H7 (cell line): ENCODE measurements at places on chromosomes 16 and 17.
A peak's percentile ranks its signal among the peaks of the same experiment; 100 is the strongest.

GRCh38 chr17:72843591-72843990 is 248.9 kb downstream of the SLC39A11 start:
- no peak for DNase-seq

DNA sequence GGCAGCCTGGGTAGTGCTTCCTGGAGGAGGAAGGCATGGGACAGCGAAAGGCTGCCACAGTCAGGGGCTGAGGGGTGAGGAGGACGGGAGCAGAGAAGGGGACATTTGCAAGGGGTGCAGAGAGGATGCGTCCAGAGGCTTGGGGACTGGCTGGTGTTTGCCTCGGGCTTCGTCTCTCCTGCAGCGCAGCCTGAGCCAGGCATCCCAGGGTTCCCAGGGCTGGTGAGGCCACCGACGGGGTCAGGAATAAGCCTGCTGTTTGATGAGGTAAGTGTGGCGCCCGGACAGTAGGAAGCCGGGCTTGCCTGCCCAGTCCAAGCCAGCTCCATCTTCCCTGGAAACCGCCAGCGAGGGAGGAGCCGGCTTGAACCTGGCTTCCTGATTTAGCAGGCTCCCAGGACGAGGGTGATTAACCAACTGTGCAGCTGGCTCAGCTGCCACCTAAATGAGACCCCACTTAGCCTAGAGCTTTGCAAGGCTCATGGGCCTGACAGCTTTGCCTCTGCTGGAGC is 47.8 kb downstream of the PITPNM3 start:
- DNase-seq = no peak

DNA sequence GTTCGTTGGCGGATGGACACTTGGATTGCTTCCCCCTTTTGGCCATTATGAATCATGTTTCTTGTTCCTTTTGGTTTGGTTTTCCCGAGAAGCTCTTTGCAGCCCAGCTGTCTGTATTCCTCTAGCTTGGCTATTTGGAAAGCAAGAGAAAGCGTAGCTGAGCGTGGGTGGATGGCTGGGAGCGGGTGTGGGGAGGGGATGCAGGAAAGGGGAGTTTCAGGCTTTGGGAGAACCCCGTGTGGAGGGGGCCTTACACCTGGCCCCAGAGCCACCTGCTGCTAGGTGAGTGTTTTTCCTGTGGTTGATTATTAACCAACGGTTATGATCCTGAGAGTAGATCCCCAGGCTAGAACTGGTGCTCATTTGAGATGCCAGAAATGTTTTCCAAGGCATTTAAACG is 103.7 kb downstream of the RAP1GAP2 start:
- DNase-seq = peak; percentile 43

GRCh38 chr17:80758481-80759376 is 214.1 kb downstream of the RPTOR start:
- DNase-seq = no peak

DNA sequence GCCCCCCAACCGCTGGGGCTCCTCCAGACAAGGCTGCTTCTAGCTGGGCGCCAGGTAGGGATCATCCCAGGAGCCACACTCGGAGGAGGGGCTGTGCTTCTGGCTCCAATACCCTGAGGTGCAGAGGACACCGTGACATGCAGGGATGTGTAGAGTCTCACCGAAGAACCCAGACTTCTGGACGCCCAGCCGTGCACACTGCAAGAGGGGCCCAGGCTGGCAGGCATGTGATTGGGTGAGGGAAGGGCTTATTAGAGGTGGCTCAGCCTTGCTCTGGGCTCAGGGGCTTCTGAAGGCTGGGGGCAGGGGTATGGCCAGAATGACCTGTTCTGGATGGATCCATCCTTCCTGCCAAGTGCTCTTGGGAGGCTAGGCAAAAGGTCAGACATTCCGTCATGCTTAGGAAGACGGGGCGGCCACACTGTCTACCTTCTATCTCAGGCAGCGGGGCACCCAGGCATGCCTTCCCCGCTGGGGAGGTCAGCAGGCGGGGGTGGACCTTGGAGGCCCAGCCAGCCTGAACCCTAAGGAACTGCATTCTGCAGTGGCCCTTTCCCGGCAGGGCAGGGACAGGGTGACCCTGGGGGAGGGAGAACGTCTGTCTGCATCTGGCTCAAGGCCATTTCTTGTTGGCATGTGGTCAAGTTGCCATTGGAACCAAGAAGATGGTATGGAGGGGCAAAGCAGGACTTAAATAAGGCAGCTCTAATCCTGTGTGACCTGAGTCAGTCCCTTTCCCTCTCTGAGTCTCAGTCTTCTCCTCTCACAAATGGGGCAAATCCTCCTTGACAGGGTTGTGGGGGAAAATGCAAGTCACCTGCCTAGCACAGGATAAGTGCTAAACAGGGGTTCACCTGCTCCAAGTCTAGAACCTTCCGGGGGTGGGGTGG is 5.8 kb upstream of the ADGRG1 start:
- DNase-seq = no peak

GRCh38 chr16:85206472-85207356 is 94.4 kb upstream of the CIBAR2 start:
- DNase-seq = peak; percentile 92

GRCh38 chr16:30982548-30983288 is 2.3 kb upstream of the HSD3B7 start:
- DNase-seq = no peak

- no peak for DNase-seq
These were observed 28.6 kb downstream of the WDR45B start for GRCh38 chr17:82619641-82620040.

DNA sequence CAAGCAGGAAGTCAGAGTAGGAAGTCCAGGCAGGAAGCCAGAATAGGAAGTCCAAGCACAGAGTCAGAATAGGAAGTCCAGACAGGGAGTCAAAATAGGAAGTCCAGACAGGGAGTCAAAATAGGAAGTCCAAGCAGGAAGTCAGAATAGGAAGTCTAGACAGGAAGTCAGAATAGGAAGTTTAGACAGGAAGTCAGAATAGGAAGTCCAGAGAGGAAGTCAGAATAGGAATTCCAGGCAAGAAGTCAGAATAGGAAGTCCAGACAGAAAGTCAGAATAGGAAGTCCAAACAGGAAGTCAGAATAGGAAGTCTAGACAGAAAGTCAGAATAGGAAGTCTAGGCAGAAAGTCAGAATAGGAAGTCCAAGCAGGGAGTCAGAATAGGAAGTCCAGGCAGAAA is 105.3 kb upstream of the C16orf82 start:
- no peak for DNase-seq

GRCh38 chr17:56009795-56010651 is 143.3 kb upstream of the ANKFN1 start:
- DNase-seq = no peak

- peak; percentile 92 for DNase-seq
These were observed 3.0 kb downstream of the SYNGR3 start for GRCh38 chr16:1992704-1993317.

DNA sequence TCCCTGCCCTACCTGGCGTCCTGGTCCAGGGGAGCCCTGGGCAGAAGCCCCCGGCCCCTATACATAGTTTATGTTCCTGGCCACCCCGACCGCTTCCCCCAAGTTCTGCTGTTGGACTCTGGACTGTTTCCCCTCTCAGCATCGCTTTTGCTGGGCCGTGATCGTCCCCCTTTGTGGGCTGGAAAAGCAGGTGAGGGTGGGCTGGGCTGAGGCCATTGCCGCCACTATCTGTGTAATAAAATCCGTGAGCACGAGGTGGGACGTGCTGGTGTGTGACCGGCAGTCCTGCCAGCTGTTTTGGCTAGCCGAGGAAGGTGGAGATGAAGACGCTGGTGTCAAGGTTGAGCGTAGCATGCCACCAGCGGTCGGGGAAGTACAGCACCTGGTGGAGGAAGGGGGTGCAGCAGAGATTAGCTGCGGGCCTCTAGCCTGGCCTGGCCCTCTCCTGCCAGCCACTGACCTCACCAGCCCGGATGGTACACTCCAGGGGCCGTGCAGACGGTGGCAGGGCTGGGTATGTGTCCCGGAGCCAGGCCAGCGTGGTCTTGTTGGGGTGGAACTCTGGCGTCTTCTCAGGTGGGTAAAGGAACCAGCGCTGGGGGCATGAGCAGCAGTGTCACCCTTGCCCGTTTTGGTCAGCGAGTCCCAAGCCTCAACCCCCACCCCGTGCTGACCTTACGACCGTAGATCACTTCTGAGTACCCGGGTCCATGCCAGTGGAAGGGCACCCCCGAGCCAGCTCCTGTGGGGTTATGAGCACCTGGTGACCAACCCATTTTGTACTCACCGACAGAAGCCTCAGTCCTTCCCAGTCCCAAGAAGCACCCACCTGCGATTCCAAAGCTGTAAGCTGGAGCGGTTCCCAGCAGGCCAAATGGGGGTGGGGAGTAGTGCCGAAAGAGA is 1.4 kb downstream of the JMJD8 start:
- peak; percentile 57 for DNase-seq

- DNase-seq = no peak
These were observed 6.4 kb downstream of the ATXN1L start for GRCh38 chr16:71852158-71852557.

DNA sequence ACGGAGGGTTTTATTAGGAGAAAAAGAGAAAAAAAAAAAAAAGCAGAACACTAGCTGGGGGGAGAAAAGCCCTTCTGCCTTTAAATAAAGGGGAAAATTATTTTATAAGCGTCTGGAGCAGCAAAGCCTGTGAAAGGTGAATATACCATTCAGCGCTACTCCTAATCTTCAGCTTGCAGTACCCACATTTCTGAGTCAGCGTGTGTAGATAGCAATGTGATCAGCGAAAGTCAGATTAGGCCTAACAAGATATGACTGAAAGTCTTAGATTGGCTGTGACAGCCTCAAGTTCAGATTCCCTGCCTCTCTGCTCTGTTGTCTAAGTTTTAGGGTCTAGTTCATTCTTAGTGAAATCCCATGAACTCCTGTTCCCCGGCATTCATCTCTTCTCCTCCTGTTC is 279.5 kb downstream of the TMEM114 start:
- DNase-seq = no peak

DNA sequence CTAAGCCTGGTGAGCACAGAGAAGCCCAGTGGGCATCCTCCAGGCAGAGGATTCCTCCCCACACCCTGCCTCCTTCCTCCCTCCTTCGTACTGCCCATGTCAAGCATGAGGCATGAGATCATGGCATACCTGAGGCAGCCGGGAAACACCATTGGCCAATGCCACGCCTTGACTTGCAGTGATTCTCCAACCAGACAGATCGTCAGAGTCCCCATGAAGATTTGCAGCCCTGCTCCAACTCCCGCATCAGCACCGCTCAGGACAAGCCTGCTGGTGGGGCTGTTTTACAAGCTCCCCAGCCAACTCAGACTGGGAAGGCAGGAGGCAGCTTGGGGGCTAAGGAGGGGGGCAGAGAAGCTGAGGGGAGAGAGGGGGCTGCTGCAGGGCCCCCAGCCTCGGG is 2.9 kb upstream of the KRT16 start:
- peak; percentile 65 for DNase-seq

DNA sequence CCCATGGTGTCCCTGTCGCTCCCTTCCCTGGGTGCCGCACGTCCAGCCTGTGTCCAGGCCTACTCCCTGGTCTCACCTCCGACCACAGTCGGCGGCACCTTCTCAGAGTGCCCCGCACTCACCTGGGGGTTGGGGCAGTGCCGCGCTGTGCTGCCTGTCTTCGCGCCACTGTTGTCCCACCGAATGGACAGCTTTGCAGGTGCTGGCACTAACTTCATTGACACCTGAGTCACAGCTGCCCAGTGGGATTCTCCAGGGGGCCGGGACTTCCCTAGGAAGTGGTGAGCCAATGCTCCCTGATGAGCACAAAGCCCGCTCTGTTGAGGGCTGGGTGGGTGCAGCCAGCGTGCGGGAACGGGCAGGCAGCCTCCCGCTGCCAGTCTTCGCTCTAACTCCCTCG is 24.3 kb upstream of the DBNDD1 start:
- DNase-seq = peak; percentile 23

- DNase-seq = no peak
These were observed 397.4 kb downstream of the SOX9 start for GRCh38 chr17:72518159-72518732.

DNA sequence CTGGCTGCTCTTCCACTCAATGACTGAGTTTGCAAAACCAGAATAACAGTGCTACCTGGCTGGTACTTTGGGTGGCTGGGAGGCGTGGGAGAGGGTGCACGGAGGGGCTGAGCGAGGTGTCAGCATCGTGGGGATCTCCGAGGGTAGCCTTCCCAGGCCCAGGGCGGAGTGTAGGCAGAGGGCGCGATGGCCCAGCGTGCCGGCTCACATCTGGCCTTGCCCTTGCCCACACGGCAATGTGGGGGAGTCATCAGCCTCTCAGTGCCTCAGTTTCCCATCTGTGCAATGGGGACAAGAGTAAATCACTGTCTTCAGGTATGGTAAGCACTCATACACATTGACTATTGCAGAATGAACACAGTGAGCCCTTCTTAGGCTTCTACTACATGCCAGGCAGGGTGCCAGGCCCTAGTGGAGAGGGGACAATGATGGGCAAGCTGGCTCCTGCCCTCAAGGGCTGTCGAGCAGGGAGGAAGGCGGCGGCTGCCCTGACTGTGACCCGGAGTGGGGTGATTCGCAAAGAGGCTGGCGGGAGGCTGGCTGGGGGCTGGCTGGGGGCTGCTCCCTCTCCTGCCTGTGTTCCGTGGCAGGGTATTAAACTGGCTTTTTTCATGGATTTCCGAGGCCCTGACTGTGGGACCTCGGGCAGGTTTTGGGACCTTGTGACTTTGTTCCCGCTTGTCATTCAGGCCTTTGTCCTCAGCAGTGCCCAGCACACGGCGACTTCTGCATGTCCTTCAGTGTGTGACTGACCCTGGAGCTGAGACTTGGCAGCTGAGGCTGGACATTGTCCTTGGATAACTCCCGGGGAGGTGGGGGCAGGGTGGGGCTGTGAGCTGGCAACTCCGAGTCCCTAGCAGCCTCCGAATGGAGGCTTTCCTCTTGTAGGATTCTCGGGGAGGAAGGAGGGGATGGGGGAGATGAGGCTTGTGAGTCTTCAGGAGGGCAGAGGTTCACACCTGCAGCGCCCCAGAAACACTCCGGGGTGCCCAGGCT is 243.1 kb downstream of the SEC14L1 start:
- DNase-seq = no peak

DNA sequence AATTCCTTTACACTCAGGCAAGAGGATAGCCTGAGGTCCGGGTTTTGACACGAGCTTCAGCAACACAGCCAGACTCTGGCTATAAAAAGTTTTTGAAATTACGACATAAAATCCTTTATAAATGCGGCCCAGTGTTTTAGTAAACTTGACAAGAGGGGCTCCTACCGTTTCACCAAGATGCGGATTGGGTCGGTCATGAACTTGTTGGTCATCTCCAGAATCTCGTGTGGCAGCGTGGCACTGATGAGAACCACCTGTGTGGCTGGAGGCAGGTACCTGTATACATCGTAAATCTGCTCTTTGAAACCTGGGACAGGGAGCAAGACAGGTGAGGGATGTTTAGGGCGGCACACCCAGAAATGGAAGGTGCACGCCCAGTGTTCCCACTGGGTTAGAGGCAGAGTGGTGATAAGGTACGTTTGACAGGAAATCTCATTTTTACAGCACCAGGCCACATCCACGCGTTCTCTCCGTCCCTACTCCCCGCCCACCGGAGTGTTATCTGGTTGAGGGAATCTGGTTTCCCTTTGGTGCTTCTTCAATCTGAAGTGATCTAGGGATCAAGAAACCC is 8.0 kb downstream of the EIF4A3 start:
- DNase-seq = no peak

GRCh38 chr17:36869441-36869840 is 67.8 kb upstream of the LHX1 start:
- no peak for DNase-seq

GRCh38 chr16:51450909-51451308 is 299.8 kb upstream of the SALL1 start:
- no peak for DNase-seq
